ENCODE measurements at places on chromosomes 6 and 20. TPM values are rescaled to one million over a fixed set of nuclear protein-coding genes. Genes with fewer than 3 reads are reported as not detected.

ZBTB9 gene
- 5.1 TPM for total RNA-seq

ASCC3 gene
- total RNA-seq, result 56.2 TPM

COL11A2 gene
- 1.0 TPM for total RNA-seq

HLA-DQB1 gene
- 126 TPM for total RNA-seq

BPIFB4 gene
- not detected for total RNA-seq

RAD21L1 gene
- total RNA-seq, result not detected

DNA sequence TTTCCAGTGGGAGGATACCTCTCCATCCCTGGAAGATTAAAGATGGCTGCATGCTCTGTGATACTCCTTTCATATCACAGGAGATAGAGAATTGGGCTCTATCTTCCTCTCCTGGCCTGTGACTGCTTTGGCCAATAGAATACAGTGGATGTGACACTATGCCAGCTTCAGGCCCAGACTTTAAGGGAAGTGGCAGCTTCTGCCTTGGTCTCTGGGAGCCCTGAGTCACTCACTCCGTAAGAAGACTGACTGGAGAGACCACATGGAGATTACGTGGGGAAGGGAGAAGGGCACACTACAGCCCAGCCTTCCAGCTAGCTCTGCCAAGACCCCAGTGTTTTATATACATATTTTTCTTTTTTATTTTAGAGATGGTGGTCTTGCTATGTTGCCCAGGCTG is 10.4 kb upstream of the MMP9 start:
- DNase-seq, result no peak

GRCh38 chr6:43951063-43951755 is 176.0 kb downstream of the MRPL14 start:
- peak; percentile 62 for DNase-seq

DNA sequence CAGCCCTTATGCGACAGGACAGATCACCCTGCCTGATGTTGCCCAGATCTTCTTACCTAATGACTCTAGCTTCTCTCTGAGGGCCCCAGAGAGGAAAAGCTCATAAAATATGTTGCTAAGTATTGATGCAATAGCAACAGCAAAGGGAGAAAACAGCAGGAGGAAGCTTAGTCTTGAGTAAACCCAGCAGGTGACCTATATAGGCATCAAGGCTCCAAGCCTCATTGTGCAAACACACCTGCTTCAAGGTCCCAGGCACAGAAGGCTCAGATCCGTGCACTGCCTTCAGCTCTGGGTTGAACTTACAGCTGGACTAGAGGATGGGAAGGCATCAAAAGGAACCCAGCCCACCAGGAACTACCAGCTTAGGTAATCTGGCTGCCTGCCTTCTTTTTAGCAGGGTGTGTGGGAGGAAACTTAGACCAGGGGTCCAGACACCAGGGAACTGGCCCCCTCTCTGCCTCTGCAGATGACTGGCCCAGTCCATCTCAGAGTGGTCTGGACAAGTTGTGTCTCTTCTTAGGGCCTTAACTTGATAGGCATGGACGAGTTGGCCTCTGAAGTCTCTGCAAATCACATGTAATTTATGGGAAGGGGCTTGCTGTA is 34.4 kb downstream of the TGM3 start:
- DNase-seq, result no peak

- DNase-seq, result peak; percentile 48
Observed at GRCh38 chr6:5729080-5729434, 277.7 kb downstream of the NRN1 start.

DNA sequence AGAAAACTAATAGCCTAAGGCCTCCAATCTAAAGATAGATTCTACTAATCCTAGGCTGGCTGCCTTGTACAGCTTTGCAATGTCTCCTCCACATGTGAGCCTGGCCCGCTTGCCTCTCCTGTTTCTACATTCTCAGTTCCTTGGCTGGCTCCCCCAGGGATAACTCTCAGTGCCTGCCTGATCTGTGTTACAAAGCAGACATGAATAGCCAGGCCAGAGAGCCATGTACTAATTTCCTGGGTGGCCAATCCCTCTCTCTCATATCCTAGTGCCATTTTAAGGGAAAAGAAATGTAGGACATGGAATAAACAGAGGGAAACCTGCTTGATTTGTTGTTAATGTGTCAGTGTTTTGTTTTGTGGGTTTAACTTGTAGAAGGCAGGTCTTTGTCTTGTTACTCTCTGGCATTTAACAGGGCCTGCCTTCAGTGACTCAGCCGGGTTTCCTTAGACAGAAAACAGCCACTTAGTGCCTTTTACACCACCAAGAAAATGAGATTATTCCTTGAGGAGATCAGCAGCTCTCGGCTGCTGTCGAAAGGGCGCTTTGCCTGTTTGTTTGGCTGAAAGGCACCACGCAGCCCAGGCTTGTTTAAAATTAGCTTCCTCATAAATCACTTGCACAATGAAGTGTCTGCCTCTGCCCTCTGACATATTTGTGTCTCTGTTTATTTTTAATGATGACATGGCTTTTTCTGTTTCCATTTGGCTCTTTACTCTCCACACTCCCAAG is 702.7 kb downstream of the MAFB start:
- no peak for DNase-seq

GRCh38 chr20:37567671-37568588 is 40.3 kb upstream of the BLCAP start:
- no peak for DNase-seq

- peak; percentile 60 for DNase-seq
Observed at GRCh38 chr6:151440930-151441329, 11.0 kb downstream of the RMND1 start.

- no peak for DNase-seq
Observed at GRCh38 chr20:52200870-52201269, 9.3 kb upstream of the ZFP64 start.

DNA sequence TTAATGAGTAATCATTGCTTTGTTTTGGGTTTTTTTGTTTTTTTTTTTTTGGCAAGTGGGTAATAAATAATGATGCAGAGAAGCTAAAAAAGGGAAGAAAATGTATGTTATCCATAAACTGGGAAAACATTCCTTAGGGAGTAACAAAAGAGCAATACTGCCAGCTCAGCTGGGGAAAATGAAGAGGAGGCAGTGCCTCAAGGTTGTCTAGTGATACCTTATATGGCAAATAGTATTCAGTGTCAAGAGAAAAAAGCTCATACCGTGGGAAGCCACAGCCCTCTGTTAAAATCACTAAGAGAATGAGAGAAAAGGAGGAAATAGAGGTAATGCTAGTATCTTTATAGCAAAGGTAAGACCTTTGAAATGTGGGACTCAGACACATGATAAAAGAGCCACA is 47.1 kb upstream of the SMLR1 start:
- DNase-seq, result no peak

DNA sequence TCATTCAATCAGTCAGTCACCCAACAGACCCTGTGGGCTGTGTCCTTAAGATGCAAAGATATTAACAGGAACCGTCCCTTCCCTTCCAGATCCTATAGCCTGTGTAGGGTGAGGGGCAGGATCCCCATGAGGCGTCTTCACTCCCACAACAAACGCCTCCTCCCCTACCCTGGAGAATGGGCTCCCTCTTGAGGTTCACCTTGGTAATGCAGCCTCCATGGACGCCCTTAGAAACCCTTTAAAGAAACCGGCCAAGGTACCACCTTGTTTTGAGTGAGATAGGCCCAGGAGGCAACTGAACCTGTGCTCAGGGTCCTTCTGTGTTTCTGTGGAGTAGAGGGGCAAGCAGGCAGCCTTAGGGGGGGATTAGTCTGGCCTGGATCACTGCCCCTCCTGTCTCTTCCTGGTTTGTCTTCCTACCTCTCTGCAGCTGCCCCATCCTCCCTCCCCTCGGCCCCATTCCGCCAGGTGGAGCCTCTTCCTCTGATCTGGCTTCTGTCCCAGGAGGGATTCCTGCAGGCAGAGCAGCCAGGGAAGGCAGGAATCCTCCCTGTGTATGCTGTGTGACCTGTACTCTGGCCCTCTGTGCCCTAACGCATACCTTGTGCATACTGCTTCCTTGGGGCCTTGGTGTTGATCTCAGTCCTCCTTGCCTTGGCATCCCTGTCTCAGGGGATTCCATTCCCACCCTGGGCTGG is 6.6 kb upstream of the GUCA1A start:
- peak; percentile 94 for DNase-seq

GRCh38 chr6:148068437-148069061 is 274.1 kb upstream of the SASH1 start:
- DNase-seq, result no peak

DNA sequence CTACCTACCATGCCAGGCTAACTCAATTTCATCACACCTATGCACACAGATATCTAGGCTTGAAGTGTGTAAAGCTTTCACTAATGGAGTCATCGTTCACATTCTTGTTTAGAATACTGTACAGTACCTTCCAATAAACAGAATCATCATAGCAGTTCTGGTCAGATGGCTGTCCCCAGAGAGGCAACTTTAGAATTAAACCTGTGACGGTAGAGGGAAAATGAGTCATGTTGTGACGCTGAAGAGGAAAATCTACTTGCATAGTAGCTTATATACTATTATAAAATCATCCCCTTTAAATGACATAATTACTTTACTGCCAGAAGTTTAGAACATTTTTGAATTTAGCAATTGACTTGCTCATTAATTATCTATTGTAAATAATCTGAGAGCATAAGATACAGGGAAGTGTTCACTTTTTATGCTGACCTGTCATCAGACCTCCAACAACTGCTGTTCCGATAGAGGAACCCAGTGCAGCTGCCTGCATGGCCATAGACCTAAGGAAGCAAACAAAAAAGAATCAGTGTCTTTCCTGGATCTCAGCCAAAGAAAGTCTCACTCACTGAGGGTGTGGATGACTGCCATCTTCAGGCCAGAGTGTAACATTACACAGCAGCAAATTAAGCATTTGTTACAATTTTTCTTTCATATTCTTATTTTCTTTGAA is 29.8 kb downstream of the RHAG start:
- peak; percentile 86 for DNase-seq

- DNase-seq, result peak; percentile 85
Observed at GRCh38 chr20:63896264-63897105, 1.6 kb downstream of the DNAJC5 start.

DNA sequence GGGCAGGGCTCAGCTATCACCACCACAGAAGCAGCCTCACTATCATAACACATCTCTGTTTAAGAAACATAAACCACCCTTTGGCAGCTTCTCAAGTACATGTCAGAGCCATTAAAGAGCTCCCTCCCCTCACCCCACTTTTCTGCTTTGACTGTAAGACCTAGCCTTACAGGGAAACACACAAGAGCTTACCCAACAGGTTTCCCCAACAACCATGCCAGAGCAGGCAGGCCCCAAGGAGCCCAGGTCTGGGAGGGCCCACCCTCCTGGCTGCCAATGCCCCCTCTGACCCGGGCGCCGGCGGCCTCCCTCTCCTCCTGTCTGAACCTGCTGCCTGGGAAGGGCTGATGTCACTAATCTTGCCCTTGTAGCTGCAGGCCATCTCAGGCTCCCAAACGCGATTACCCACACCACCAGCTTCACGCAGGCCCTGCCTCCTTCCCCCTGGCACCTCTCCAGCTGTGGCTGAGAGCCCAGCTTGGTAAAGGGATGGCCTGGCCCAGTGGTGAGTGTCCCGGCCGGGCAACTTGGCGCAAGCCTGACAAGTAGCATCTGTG is 402.0 kb downstream of the MAFB start:
- DNase-seq, result no peak

All from Karpas-422 (cell line).